ENCODE measurements at places on chromosomes 2 and 18.

GRCh38 chr2:191938779-191939178, 91.9 kb upstream of the CAVIN2 start:
- DNase-seq: no peak

GRCh38 chr18:13455471-13455870, 236.9 kb downstream of the LDLRAD4 start:
- DNase-seq: no peak

GRCh38 chr2:47520302-47520630, 117.3 kb downstream of the MSH2 start:
- DNase-seq: no peak

DNA sequence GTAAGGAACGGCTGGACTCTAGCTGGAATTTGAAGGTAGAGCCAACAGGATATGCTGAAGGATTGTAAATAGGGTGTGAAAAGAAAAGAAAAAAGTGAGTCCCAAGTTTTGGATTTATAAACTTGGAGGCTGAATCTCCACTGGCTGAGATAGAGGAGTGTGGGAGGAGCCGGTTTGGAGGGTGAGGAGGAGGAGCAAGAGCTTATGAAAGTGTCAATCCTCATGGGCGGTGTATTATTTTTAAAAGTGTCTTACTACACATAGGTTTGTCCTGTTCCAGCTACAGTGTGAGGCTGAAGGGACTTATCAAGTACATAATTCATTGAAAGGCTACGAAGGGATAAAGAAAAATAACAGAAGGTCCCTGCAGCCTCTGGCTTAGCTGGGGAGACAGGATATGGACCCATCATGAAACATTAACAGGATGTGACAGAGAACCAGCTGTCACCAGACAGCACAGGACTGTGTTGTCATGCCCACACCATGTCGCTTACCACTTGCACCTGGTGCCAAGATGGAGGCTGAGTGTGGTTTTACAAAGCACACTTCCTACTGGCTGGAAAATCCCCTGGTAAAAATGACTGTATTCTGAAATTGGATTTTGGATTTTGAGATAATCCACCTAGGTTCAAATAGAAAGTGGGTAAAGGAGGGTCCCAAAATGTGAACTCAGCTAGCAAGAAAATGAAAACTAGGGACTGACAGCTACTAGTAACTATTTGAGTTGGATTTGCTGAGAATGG, 2.5 kb upstream of the MREG start:
- peak; percentile 53 for DNase-seq

- DNase-seq: no peak
Observed at GRCh38 chr2:198098918-198099317, 294.5 kb downstream of the PLCL1 start.

DNA sequence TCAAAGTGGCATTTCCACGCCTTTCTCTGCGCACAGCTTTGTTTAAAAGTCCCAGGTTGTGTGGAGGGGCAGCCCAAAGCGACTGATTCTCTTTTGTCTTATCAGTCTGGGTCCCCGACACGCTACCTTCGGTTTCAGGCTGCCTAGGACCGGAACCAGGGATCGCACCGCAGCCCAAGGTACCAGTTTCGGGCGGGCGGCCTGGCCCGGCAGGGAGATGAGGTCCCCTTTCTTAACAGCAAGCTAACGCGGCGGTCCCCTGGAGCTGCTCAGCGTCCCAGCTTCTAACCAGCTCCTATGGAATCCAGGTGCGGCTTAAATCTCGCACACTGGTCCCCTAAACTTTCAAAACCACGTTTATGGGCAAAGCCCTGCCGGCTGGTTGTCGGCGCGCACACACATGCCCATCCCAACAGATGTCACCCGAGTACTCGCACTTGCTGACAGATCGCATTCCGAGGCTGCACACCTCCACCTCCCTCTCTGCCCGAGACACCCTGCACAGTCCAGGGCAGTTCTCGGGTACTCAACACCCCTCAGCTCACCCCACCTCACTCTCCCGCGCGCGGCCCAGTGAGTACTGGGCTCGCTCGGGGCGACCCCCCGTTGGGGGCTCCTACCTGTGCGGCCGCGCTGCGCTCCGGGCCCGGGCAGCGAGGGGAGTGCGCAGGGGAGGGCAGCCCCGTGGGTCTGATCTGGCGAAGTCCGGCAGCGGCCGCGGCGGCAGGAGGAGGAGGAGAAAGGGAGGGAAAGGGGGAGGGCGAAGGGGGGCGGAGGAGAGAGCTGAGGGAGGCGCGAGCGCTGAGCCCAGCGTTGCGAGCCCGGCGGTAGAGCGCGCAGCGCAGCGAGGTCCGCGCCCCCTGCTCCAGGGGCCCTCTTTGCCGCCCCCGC, at the start of gene EFEMP1:
EFEMP1 (minus strand) TSS at position 692 of the 891 bp plus-strand sequence. CDS start 1,342 bp downstream, outside the sequence.
- no peak for DNase-seq

- no peak for DNase-seq
Observed at GRCh38 chr2:31365834-31366505, 48.6 kb downstream of the XDH start.
